ENCODE measurements at places on chromosomes 1 and 21.

- DNase-seq: no peak
These were observed 51.5 kb upstream of the LRIF1 start for GRCh38 chr1:111015222-111015621.

DNA sequence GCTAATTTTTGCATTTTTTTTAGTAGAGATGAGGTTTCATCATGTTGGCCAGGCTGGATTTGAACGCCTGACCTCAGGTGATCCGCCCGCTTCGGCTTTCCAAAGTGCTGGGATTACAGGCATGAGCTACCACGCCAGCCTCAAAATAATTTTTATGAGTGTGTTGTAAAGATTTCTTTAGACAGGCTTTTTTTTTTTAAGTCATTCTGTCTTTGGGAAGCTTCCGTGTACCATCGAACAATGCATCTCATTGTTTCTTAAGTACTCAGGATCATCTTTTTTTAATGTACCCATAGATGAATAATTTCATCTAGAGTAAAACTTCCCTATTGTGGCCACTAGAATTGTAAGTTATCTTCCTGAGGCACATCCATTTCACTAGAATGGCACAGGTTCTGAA is 19.6 kb upstream of the SDC3 start:
- DNase-seq: no peak

GRCh38 chr1:30328401-30329262 is 394.8 kb downstream of the MATN1 start:
- peak; percentile 79 for DNase-seq

DNA sequence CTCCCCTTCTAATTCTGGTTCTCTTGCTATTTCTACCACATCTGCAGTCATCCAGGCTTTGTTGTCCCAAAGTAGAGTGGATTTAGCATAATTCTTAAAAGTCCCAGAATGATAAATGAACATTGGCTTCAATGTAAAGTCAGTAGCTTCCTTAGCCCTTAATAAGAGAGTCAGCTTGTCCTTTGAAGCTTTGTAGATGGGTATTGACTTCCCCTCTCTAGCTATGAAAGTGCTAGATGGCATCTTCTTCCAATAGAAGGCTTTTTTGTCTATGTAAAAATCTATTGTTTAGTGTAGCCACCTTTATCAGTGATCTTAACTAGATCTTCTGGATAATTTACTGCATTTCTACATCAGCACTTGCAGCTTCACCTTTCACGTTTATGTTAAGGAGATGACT is 181.4 kb upstream of the B3GALT2 start:
- DNase-seq: no peak

DNA sequence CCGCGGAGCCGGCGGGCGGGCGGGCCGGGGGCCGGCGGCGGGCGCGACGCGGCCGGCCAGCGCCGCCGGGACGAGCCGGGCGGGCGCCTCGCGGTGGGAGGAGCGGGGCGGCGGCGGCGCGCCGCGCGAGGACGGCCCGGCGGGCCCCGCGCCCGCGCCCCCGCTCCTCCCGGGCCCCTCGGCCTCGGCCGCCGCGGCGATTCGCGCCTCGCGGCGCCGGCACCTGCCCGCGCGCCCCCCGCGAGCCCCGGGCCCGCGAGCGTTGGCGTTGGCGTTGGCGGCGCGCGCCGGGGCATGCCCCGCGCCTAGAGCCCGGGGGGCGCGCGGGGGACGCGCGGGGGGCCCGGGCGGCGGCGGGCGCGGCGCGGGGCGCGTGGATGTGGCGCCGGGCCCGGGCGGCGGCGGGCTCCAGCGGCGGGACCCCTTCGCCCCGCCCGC is at the start of gene SKI:
SKI (plus strand) TSS at position 163 of the 438 bp plus-strand sequence. CDS start 448 bp downstream, outside the sequence.
- DNase-seq: no peak

DNA sequence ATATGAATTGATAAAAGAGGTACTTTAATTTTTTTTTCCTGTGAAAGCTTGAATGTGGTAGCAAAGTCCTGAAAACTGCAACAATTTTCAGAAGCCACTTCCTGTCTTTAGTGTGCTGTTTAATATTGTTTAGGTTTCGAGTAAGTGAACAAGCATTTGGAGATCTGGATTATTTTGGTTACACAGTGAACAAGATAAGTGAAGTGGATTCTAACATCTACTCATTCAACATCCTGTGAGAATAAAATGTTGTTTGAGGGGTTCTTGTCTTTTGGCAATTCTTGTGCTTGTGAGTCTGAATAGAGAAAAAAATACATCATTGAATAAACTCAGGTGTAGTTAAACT is 35.2 kb upstream of the PLA2G4A start:
- DNase-seq: no peak

DNA sequence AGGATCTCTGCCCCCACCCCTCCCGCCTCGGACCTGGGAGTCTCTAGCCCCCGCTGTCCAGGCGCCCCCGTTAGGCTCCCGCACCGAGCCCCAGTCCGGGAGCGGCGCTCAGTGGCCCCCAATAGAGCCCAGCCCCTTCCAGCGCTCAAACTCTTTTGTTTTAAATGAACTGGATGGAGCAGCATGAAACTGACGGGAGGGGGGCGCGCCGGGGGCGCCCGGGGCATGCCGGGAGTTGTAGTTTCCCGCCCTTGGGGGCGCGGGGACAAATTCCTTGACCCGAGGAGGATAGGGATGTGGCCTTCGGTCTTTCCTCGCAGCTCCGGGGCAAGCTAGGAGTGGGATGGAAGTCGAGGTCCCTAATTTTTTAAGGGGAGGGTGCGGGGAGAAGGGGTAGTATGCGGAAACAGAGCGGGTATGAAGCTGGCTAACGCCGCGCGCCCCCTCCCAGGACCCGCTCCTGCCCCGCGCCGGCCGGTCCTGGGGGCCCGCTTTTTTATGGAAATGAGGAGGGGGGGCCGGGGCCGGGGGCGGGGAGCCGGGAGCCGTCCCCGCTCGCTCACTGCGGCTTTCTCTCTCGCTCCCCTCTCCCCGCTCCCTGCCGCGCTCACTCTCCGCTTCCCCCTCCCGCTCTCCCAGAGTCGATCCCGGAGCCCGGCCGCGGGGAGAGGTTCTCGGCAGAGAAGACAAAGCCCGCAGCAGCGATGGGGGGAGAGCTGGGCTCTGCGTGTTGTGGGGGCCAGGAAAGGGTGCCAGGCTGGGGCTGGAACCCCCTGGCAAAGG is at the start of gene MEX3A:
MEX3A (minus strand) TSS at position 157 of the 783 bp plus-strand sequence. CDS start 467 bp downstream, outside the sequence.
- peak; percentile 93 for DNase-seq

DNA sequence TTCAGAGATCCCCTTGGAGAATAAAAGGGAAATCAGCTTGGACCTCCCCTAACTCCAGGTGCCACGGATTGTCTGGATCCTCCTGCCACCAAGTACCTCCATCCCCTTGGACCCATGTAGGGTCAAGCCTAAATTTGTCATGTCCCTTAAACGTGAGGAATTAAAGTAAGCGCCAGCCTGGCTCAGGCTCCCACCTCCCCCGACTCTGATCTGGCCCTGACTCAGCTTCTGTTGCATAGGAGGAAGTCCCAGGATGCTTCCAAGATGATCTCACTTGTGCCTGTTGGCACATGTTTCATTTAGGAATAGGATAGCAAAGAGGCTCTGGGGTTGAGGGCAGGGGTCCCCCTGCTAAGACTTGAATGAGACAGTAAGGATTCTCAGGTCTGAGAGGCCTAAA is 231.9 kb upstream of the JUN start:
- DNase-seq: no peak

- DNase-seq: no peak
These were observed 37.2 kb downstream of the ADSS2 start for GRCh38 chr1:244414543-244414942.

DNA sequence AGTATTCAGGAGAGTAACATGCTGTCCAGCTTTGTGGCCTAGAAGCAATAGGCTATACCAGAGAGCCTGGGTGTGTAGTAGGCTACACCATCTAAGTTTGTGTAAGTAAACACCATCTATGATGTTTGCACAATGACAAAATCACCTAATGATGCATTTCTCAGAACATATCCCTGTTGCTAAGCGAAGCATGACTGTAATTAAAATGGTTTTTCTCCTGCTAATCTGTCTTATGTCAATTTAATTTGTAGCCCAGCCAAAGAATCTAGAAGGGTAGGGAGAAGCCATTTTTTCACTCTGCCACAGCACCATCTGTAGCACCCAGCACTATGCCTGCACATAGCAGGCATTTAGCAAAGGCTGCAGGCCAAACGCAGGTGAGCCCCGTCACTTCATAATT is 2.0 kb upstream of the TTC24 start:
- no peak for DNase-seq

DNA sequence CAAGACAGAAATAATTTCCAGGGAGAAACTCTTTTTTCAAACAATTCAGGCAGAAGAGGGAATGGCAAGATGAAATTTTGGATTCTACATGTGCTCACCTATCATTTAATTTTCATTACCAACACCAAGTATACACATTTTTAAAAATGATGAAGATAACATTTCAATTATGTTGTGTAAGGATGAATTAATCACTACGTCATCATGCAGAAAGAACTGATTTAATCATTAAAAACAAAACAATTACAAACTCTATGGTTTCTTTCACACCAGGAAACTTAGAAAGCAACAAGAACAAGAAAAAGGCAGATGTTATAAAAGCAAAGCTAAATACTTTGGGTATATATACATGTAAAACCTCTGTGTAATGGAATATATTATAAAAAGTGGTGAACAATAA is 668.5 kb downstream of the NCAM2 start:
- no peak for DNase-seq

DNA sequence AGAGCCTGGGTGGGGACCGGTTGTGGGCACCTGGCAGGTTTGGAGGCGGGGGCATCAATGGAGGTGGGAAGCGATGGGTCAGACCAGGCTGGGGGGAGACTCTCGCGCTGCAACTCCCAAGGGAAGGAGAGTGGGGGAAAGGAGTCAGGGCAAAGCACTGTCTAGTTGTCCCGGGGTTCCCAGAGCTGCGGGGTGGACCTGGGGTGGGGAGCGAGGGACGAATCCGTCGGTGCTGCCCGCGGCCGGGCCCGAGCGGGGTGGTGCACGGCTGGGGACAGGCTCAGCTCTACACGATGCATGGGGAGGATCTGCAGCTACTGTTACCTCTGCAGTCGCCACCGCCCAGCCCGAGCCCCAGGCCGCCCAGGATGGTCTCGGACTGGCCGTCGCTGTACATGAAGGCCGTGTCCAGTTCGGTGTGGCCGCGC is 427 bp downstream of the AKR7A2 start:
- no peak for DNase-seq

DNA sequence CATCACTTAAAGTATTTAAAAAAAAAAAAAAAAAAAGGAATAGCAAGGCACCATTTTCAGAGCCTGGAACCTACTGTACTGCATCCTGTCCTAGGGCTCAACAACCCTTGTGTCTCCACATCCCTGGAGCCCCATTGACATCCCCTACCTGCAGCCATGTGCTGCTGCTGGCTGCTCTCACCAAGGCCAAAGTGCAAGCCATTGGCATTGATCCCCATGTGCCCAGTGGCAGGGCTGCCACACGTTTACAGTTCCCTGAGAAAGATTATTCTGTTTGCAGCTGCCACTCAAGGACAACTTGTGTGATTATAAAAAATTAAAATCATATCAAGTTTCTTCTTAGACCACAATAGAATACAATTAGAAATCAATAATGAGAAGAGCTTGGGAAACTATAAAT is 129.9 kb downstream of the LHX8 start:
- DNase-seq: no peak

DNA sequence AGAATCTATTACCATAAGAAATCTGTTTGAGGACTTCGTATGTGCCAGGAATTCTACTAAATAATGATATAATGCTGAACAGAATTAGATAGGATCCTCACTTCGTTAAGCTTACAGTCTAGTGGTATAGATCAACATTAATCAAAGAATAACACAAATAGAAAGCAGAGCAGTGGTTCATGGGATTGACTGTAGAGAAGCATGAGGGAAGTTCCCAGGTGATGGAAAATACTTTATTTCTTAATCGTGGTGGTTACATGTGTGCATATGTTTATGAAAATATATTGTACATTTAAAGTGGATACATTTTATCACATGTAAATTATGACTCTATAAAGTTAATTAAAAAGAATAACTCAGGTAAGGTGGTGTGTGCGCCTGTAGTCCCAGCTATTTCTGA is 110.5 kb downstream of the OSBPL9 start:
- no peak for DNase-seq

- DNase-seq: no peak
These were observed 54.5 kb downstream of the C8B start for GRCh38 chr1:56911098-56911938.

DNA sequence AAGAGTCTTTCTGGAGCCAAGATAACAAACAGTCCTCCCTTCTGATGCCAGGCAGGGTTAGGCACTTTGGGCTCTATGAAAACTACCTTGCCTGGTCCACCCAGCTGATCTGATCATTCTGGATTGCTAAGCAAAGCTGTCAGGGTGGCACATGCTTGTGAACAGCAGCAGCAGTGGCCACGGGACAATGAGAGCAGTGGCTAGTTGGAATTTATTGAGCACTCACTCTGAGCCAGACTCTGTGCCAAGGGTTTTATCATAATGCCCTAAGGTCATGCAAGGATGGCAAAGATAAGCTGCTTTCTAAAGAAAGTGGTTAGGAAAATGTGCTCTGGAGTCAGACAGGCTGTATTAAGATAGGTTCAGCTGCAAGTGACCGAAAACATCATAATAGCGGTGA is 390.4 kb upstream of the VAMP3 start:
- DNase-seq: peak; percentile 53

DNA sequence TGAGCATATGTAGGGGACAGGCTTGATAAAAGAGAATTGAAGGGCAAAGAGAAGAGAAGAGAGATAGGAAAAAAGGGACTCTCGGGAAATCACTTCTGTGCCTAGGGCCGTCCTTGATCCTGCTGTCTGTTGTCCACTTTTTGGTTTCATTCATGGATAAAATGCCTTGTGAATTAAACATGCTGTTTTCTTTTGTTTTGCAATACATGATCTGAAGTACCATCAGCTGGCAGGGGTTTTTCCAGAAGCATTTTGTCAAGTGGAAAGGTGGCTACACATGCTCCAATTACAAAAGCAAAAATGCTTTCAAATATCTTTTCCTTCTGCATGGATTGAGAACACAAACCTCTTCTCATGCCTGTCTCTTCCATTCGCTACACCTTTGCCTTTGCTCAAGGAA is 361.7 kb downstream of the PDE4B start:
- no peak for DNase-seq

GRCh38 chr1:227451057-227451456 is 112.3 kb upstream of the ZNF678 start:
- no peak for DNase-seq

DNA sequence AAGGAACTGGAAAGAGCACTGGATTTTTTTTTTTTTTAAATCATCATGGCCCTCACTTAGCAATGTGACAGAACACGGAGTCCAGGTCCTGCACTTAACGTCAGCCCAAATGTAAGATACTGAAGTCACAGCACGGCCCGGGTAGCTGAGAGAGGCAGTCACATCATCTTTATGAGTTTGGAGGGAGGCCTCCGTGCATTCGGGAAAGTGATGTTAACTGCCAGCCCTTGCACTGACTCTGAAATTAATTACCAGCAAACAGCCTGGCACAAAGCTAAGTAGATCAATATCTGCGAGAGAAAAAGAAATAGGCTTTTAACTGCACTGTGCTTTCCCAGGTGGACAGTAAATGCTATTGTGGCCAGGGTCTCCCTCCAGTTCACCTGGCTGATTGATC is 109.5 kb upstream of the ADAR start:
- DNase-seq: no peak

GRCh38 chr1:180939073-180939710 is 26.5 kb downstream of the KIAA1614 start:
- DNase-seq: no peak

GRCh38 chr1:86140281-86140880 is 16.2 kb downstream of the COL24A1 start:
- DNase-seq: no peak

- DNase-seq: peak; percentile 95
These were observed 898 bp upstream of the TMEM200B start for GRCh38 chr1:29124366-29125236.

- no peak for DNase-seq
These were observed 107.8 kb upstream of the TARDBP start for GRCh38 chr1:10904396-10905358.

- no peak for DNase-seq
These were observed 12.9 kb upstream of the ACP6 start for GRCh38 chr1:147683163-147683763.

All from osteocyte (in vitro differentiated cells).